ENCODE measurements at places on chromosomes 3 and 15.

- DNase-seq = no peak
Observed at GRCh38 chr3:120350401-120350941, 1.3 kb upstream of the LRRC58 start.

DNA sequence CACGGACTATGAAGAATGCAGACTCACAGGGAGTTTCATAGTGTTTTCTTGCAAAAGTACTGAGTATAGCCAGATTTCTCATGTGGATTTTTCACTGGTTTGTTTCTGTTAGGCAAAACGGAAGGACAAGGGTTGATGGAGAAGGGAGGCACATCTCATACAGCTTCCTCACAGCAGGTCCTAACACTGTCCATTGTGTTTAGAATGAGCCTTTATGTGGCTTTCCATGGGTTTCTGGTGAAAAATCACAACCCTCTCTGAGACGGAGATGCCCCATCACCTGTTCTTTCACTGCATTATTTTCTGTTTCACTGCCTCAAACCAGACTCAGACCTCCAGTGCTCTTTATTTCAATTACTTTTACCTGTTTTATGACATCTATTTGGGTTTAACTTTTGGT, 25.0 kb upstream of the LIPC start:
- no peak for DNase-seq

GRCh38 chr3:20056725-20057611, 16.7 kb downstream of the KAT2B start:
- no peak for DNase-seq

- no peak for DNase-seq
Observed at GRCh38 chr3:33093847-33094246, 3.1 kb downstream of the GLB1 start.

DNA sequence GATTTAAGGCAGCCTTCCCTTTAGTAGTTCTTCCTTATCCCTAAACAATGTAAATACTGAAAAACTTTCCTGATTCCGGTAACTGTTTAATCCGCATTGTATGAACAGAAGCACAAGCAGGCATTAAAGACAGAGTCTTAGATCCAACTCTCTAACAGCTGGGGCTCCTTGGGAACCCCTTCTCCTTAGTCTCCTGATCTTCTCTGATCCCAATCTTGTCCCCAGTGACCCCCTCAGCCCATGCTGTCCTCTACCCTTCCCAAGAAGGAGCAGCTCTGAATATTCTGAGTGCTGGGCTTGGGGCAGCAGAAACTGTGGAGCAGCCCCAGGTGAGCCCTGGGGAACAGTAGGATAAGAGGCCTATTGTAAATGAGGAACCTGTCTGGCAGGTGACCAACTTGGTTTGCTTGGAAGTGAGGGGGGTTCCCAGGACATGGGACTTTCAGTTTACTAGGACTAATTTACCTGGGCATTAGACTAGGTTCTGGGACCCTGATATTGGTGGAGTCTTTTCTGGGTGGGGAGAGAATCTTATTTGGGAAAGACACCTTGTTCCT, 13.0 kb upstream of the SLC30A4 start:
- no peak for DNase-seq

- DNase-seq = no peak
Observed at GRCh38 chr3:117063930-117064329, 354.4 kb downstream of the TUSC7 start.

DNA sequence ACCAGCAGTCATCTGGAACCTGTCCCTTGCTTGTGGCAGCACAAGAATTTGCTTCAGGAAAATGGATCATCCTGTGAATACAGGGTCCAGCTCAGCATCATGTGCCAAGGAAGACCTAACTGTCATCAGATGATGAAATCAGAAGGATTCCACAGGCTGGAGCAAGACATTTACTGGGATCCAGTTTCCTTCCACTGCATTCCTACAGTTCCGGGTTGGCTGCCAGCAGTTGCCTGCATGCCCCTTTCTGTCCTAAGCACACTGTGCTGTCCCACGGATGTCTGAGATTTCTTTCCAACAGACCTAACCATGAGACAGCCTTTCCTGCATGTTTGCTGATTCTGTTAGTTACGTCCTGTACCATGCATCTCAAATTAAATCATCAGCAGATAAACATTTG, 140.7 kb downstream of the IMPG2 start:
- DNase-seq = no peak

GRCh38 chr3:63353383-63353782, 75.3 kb downstream of the SYNPR start:
- no peak for DNase-seq

GRCh38 chr3:41369838-41370237, 170.5 kb downstream of the CTNNB1 start:
- DNase-seq = no peak

DNA sequence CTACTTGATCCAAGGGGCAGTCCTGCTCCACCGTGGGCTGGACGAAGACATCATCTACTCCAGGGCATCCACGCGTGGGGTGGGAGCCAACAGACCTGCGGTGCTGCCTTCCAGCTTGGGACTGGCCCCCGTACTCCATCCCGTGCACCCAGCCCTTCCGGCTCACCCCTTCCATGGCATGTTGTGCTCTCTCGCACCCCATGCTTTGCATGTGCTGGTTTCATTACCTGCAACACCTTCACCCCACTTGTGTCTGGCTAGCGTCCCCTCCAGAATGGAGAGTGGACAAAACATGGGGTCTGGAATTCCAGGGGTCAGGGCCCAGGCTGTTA, 30.2 kb downstream of the SEMA7A start:
- no peak for DNase-seq

- DNase-seq = no peak
Observed at GRCh38 chr15:91265416-91265940, 165.4 kb downstream of the SV2B start.

DNA sequence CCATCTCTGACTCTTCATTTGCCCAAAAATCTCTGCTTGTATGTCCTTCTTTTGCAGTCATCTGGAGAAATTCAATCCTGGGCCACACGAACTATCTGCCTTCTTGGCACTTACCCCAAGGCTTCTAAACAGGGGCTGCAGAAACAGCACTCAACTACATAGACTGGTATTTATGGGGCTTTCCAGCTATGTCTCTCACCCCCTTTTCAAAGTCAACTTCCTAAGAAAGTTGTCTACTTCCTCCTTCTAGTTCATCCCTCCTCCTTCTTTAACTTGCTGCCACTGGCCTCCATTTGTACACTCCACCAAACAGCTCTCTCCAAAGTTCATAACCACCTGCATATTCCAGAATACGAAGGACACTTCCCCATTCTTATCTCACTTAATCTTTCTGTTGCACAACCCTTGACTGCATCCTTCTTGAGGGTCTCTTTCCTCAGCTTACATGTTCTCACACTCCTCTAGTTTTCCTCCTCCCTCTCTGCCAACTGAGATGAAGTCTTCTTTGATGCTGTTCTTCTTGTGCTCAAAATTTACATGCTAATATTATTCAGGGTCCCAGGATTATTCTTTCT, 55.2 kb downstream of the PLD1 start:
- DNase-seq = no peak

GRCh38 chr3:197490098-197491058, 65.4 kb downstream of the BDH1 start:
- DNase-seq = no peak

- no peak for DNase-seq
Observed at GRCh38 chr3:112508261-112508660, 9.0 kb upstream of the BTLA start.

- no peak for DNase-seq
Observed at GRCh38 chr15:68734881-68735280, 85.8 kb downstream of the ANP32A start.

GRCh38 chr3:107657971-107658370, 135.2 kb downstream of the BBX start:
- no peak for DNase-seq

DNA sequence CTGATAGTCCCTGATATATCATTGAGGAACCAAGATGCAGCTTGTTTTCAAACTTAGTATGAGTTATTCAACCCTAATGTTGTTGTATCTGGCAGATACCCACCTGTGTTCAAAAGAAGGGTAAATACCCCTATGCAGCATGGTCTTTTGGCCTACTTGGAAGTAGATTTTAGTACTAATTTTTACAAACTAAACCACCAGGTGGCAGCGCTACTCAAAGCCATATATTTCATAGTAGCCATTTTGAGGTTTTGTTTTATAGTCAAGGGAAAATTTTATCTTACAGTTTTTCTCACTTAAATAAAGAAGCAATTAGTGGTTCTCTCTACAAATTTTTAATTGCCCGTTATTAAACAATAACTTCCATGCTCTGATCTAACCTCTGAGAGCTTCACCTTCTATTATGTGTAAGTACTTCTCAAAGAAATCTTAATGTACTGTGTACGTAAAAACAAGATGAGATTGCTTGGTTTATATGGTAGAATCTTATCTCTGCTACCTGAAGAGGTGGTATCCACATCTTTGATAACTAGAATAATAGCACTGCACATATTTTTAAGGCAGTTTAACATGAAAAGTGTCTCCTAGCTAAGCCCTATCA, 31.5 kb upstream of the MLF1 start:
- DNase-seq = peak; percentile 19

DNA sequence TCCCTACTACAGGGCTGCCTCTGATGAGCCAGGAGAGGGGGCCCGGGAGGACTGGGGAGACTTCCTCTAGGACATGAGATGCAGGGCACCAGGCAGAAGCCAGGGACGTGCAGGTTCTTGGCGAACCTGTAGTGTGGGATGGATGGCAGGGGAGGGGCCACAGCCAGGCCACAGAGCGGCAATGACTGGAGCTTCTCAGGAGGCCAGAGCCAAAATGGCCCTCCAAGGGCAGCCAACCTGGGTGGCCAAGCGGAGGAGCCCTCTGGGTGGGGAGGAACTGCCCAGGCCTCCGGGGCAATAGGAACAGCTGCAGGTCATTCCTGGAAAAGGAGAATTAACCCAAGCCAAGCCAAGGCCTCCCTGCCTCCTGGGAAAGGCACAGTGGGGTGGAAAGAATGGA, 224.5 kb downstream of the XXYLT1 start:
- DNase-seq = no peak

- no peak for DNase-seq
Observed at GRCh38 chr3:185279587-185280138, 25.8 kb upstream of the EHHADH start.

- no peak for DNase-seq
Observed at GRCh38 chr15:35256551-35256950, 171.5 kb upstream of the NANOGP8 start.

DNA sequence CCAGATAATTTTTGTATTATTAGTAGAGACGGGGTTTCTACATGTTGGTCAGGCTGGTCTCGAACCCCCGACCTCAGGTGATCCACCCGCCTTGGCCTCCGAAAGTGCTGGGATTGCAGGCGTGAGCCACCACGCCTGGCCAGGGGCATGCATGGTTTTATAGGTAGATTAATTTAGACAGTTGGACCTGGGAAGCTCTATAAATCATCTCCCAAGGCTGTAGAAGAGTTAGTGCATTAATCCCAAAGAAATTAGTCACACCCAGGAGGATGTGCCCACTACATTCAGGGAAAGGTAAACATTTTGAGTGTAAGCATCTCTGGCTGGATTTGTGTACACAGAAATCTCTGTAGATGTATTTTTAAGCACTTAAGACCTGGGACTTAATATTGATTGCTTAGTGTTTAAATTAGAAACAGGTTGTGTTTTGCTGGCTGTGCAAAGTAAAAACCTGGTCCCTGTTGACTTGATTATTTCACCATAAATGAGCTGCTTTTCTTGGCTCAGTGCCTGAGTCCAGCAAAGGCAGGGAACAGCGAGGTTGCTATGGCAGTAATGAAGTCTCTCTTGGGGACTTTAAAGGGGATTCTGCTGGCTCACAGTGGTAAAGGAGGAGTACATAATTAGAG, 19.2 kb downstream of the EXOSC7 start:
- DNase-seq = no peak

- no peak for DNase-seq
Observed at GRCh38 chr3:65017359-65017758, 329.6 kb upstream of the ADAMTS9 start.

DNA sequence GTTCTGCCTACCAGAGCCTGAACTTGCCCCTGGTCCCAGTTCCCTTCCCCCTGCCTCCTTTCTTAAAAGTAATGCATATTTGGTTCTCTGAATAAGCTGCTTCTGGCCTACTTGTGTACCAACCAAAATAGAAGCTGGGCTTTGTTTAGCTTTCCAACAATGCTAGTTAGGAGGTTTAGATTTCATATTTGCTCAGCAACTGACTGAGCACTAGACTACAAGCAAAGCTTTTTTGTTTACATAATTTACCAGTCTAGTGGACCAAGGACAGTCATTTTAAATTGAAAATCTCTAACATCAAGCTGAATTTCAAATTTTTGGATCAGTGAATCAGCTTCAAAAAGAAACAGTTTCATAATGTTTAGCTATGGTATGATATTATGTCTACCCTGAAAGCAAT, 331.2 kb downstream of the ULK4 start:
- DNase-seq = no peak

GRCh38 chr3:110343945-110344344, 727.7 kb upstream of the NECTIN3 start:
- DNase-seq = no peak

- DNase-seq = no peak
Observed at GRCh38 chr15:60009980-60010732, 6.0 kb downstream of the FOXB1 start.

- DNase-seq = no peak
Observed at GRCh38 chr15:39792025-39792843, 9.6 kb upstream of the FSIP1 start.

DNA sequence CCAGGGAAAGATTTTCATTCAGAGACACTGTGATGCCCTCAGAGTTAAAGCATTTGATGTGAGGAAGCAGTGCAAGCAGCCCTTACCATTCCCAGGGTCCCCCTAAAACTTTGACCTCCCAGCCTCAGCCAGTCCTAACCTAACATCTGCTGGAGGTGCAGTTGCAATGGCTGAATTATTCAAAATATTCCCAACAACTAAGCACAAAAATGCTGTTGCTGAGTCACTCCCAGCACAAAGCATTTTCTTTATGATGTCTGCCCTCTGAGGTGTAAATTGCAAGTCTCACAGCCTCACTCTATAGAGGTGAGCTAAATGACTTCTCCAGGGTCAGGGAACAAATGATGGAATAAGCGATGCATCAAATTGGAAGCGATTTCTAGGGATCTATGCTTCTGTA, 6.4 kb upstream of the REC114 start:
- no peak for DNase-seq

DNA sequence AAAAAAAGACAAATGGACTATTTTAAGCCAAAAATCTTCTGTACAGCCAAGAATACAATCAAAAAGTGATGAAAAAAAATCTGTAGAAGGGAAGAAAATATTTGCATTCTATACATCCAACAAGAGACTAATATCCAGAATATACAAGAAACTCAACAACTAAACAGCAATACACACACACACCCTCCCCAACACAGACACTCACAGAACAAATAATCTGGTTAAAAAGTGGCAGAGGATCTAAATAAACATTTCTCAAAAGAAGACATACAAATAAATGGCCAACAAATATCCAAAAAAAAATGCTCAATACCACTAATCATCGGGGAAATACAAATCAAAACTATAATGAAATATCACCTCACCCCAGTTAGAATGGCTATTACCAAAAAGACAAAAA, 209.0 kb upstream of the ZNF385D start:
- DNase-seq = no peak

All from activated CD4-positive, alpha-beta T cell treated with anti-CD3 and anti-CD28 coated beads for 24 hours (primary cell).